CD4-positive, alpha-beta T cell treated with Interleukin-17A for 1 hour (primary cell): ENCODE measurements at places on chromosomes 16 and 17.

DNA sequence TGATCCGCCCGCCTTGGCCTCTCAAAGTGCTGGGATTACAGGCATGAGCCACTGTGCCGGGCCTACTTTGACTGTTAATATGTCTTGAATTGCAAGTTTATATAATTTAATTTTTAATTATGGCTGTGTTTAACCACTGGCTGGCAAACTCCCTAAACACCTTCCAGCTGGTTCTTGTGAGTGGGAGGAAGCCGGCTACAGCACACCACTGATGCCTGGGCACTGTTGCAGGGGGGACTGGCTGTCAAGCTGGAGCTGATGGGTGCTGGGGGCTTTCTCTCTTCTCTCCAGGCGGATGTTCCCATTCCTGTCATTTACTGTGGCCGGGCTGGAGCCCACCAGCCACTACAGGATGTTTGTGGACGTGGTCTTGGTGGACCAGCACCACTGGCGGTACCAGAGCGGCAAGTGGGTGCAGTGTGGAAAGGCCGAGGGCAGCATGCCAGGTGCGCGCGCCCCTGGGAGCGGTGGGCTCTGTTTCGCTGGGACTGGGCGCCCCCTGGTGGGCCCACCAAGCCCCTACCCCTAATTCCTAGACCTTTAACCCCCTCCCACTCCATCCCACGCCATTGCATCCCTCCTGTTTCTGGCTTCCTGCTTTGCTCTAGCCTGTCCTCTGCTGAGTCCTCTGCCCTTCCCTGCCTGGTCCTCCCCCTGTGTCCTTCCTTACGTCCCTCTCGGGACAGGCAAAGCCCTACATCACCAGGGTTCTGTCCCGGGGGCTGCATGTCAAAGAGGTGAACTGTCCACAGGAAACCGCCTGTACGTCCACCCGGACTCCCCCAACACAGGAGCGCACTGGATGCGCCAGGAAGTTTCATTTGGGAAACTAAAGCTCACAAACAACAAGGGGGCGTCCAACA is 9.5 kb downstream of the TBX21 start:
- peak; percentile 53 for DNase-seq

GRCh38 chr17:28807925-28808634 is 34.5 kb downstream of the FAM222B start:
- no peak for DNase-seq

GRCh38 chr17:903691-904481 is 75.7 kb downstream of the NXN start:
- no peak for DNase-seq

DNA sequence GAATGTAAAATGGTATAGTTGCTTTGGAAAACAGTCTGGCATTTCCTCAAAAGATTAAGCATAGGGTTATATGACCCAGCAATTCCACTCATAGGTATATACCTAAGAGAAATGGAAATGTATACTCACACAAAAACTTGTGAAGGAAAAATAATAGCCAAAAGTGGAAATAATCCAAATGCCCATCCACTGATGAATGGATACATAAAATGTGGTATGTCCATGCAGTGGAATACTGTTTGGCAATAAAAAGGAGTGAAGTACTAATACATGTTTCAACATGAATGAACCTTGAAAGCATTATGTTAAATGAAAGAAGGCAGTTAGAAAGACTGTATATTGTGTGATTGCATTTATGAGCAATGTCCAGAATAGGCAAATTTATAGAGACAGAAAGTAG is 25.1 kb downstream of the NUP93 start:
- no peak for DNase-seq

GRCh38 chr16:16184594-16184993 is 38.7 kb downstream of the ABCC6 start:
- no peak for DNase-seq

DNA sequence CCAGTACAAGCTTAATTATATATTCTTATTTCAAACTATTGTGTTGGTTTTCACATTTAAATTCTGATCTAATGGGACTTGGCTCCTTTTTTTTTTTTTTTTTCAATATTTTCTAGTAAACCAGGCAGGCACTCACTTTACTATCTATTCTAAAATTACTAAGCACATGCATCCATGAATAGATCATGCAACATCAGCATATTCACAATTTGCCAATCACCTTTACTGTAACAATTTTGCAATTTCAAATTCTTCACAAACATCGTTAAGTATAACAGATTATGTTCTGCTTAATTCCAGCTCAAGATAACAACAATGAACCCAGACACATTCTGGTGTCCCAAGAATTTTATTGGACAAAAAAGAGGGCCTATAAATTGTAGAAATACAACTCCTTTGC is 217.4 kb downstream of the CDH8 start:
- DNase-seq: no peak
